BJ (cell line): ENCODE measurements at places on chromosomes 1 and 21. TPM values are rescaled to one million over a fixed set of nuclear protein-coding genes. Genes with fewer than 3 reads are reported as not detected.

LCE6A gene
- polyA plus RNA-seq = not detected in 2 replicates

SPRR2G gene
- not detected in 2 replicates for polyA plus RNA-seq

A3GALT2 gene
- not detected in 2 replicates for polyA plus RNA-seq

HPCA gene
- not detected in 2 replicates for polyA plus RNA-seq

AJAP1 gene
- polyA plus RNA-seq = 0.50 and 0.80 TPM in 2 replicates

CTBS gene
- 14.4 and 25.3 TPM in 2 replicates for polyA plus RNA-seq

TMEM82 gene
- polyA plus RNA-seq = not detected in 2 replicates

GRIK1 gene
- polyA plus RNA-seq = 0.04 and 0.07 TPM in 2 replicates

BATF3 gene
- 1.5 and 1.7 TPM in 2 replicates for polyA plus RNA-seq

CBR1 gene
- 105 and 157 TPM in 2 replicates for polyA plus RNA-seq

CCDC24 gene
- polyA plus RNA-seq = 0.98 and 2.0 TPM in 2 replicates

FCRL2 gene
- not detected in 2 replicates for polyA plus RNA-seq

HAO2 gene
- not detected in 2 replicates for polyA plus RNA-seq

FAM131C gene
- 0.34 and 0.47 TPM in 2 replicates for polyA plus RNA-seq

PRR9 gene
- not detected in 2 replicates for polyA plus RNA-seq

PDIK1L gene
- polyA plus RNA-seq = 1.4 and 2.9 TPM in 2 replicates

CAMTA1 gene
- polyA plus RNA-seq = 23.1 and 48.4 TPM in 2 replicates

CFHR3 gene
- not detected in 2 replicates for polyA plus RNA-seq

ADAMTS4 gene
- polyA plus RNA-seq = 0.99 and 1.3 TPM in 2 replicates

PEA15 gene
- polyA plus RNA-seq = 937 and 1,035 TPM in 2 replicates

KCND3 gene
- 2.2 and 3.6 TPM in 2 replicates for polyA plus RNA-seq

TPTE gene
- not detected in 2 replicates for polyA plus RNA-seq

NTMT2 gene
- not detected in 2 replicates for polyA plus RNA-seq

S100A1 gene
- polyA plus RNA-seq = 0.31 and 0.71 TPM in 2 replicates

DDI2 gene
- polyA plus RNA-seq = 5.9 and 6.4 TPM in 2 replicates

CASZ1 gene
- 0.26 and 0.64 TPM in 2 replicates for polyA plus RNA-seq

RUNX1 gene
- 22.3 and 36.1 TPM in 2 replicates for polyA plus RNA-seq

LPAR3 gene
- 0.05 TPM in 1 of 2 replicates, not detected in the other for polyA plus RNA-seq

ADORA1 gene
- polyA plus RNA-seq = 2.1 and 2.4 TPM in 2 replicates

MYOG gene
- not detected in 2 replicates for polyA plus RNA-seq

IFI44L gene
- 0.28 and 1.1 TPM in 2 replicates for polyA plus RNA-seq

ATP6V1G3 gene
- polyA plus RNA-seq = not detected in 2 replicates

TMIGD3 gene
- not detected in 2 replicates for polyA plus RNA-seq

CCDC181 gene
- not detected in 2 replicates for polyA plus RNA-seq

GJA9 gene
- polyA plus RNA-seq = 0.05 TPM in 1 of 2 replicates, not detected in the other
